ENCODE measurements at places on chromosomes 6 and 20.

DNA sequence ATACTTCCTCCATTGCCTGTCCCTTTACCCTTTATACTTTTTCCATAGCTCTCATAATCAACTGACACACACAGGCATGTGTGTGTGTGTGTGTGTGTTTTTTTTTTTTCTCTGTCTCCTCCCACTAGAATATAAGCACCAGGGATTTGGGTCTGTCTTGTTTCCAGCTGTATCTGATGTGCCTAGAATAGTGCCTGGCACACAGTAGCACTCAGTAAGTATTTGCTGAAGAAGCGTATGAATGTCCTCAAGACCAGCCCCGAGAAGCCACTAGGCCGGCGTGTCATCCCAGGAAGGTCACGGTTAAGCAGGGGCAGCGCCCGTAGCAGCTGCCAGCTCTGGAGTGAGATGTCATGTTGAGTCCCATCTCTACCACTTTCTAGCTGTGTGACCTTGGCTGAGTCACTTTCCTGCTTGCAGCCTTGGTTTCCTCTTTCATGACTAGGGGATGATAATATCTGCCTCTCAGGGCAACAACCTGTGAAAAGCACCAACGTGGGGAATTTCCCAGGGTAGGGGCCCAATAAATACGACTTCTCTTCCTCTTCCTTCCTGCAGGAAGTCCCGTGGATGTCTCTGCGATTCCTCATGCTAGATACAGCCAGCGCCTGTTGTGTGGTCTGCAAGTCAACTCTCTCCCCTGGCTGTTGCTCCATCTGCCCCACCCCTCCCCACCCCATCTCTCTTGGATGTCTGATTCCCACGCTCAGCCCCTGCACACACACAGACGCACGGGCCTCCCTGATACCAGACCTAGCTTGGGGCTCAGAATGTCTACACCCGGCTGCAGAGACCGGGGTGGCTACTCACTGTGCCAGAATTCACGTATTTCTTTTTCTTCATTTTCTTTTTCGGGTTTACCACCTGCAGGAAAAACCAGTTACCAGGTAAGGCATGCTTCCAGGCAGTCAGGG is 58.1 kb downstream of the RAB44 start:
- DNase-seq, result no peak

DNA sequence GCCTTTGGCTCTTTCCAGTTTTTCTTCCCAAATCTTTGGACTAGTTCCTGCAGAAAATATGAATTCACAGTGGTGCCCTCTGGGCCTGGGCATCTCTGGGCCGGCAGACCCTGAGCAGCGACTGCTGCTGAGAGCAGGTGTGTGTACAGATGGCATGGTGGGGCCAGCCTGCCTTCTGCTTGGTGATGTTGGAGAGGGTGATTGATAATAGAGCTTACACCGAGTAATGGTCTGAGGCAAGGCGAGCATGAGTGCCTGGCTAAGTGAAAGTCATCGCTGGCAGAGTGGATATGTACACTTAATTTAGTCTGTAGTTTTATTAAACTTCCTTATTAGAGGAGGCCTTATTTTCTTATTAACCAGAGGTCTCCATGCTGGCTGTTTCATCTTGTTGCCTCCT is 156.9 kb downstream of the CDKAL1 start:
- DNase-seq, result no peak

GRCh38 chr6:41818271-41819054 is 31.0 kb downstream of the TOMM6 start:
- no peak for DNase-seq

DNA sequence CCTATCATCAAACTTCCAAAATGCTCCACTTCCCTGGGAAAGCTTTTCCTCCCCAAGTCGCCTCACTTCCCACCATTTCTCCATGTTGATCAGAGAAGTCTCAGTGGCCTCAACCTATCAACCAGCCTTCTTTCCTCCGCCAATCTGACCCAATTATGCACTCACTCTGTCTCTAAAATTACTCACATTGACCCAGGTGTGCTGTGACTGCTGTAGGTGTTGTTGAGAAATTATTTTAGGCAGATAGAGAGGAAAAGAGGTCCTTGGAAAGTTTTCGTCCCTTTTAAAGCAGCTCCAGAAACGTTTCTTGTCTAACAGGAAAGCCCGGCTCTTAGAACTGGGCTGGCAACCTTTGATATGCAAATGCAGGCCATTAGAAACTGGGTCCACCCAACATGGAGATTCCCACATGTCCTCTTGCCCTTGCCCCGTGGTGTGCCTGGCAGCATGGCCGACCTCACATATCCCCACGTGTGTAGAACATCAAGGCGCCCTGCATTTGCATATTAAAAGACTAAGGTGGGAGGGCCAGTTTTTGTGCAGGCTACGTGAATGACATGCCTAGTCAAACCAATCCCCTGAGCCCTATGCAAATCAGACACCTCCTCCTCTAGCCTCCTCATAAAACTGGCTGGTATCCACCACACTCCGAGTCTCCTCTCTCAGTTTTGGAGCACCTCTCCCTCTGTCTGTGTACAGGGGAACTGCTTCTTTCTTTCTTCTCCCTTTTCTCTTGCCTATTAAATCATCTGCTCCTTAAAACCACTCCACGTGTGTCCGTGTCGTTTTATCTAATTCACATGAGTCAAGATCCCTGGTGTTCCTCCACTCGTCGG is 12.9 kb downstream of the IPCEF1 start:
- no peak for DNase-seq

DNA sequence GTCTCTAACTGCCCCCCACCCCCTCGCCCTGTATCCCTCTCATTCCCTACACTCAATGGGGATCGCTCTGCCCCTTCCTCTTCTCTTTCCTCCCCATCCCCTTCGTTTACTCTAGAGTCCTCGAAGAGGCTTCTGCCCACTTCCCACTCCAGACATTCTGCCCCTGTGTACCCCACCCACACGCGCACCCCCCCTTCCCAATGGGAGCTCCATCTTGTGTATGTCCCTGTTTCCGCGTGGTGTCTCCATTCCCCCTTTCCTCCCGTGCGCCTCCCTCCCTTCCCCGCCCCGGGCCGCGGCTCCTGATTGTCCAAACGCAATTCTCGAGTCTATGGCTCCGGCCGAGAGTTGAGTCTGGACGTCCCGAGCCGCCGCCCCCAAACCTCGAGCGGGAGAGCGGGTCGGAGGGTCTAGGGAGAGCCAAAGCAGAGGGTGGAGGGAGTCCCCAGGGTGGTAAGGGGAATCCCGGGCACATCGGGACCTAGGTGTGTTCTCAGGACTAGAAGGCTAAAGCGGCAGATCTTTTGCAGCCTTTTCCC is 679 bp upstream of the RING1 start:
- DNase-seq, result no peak

DNA sequence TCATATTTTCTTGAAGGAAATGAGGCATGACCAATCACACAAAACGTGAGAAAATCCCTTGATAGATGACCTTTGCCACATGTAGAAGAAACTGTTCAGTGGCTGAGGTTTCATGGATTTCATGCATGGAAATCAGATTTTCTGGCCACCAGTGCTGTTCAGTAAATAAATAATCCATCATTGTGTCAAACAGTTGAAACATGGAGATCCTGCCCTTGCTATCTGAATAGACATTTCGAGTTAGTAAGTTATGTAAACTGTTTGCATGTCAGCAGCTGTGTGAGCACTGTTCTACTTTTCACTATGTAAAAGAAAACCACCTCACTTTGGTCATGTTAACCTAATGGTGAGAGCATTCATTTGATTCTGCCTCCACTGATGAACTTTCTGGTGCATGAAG is 793.9 kb upstream of the EPHA7 start:
- no peak for DNase-seq

GRCh38 chr20:1657556-1658334 is at the start of gene SIRPG:
SIRPG (minus strand) TSS chr20:1657779; CDS start chr20:1657714, 65 bp downstream.
- no peak for DNase-seq

DNA sequence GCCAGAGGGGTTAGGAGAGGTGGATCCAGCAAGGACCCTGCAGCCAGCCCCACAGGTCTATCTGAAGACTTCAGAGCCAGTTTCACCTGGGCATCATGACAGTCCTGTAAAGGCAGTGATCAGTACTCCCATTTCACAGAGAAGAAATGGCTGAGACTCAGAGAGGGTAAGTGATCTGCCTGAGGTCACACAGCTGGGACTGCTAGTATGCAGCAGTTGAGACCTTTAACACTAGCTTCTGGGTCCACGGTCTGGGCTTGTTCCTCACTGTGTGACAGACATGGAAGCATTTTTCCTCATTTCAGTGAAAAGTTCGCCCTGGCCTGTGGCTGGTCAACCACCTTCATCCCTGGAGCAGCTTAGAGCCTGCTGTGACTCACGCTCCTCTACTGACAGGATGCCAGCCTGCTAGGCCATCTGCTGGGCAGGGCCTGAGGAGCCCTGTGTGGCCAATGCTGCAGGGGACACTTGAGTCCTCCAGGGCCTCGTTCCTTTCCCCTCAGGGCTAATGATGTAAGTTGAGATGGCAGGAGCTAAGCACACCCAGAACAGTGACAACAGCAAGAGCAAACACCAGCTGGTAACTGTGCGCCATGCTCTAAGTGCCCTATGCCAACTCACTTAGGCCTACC is 192.0 kb downstream of the LRFN2 start:
- DNase-seq, result no peak

DNA sequence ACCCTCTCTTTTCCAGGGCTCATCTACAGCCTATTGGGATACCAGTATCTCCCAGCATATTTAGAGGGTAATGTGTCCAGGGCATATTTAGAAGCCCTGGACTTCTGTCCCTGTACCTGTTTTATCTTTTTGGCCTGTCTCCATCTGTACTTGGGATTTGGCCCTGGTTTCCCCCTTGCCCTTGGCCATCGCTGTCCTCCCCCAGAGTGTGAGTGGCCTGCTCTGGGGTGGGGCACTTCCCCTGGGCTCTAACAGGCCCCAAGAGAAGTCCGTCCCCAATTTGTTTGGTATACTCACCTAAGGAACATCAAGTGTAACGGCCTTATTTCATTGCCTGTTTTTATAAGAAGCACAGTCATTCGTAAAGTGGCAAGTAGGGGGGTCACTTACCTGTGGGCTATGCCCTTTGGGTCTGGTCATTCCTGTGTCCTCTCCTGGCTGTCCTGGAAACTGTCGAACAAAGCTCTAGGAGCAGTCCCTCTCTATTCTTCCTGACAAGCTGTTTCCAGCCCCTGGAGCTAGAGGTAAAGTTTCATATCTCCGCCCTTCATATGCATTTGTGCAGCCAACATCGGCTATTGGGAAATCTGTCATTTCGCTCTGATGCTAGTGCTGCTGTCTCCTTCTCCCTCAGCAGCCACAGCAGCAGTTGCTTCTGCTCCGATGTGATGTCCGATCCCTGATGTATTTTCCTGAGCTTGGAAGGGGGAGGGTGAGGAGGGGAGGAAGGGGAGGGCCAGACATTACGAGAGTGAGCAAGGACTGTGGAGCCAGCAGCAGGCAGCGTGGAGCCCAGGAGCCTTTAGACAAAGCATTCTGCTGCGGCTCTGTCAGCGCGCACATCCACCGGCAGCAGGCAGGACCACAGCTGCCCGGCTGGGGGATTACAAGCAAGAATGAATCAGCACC is 83.4 kb downstream of the TCP11 start:
- DNase-seq, result no peak

- no peak for DNase-seq
Observed at GRCh38 chr6:140245296-140246040, 871.0 kb upstream of the CITED2 start.

GRCh38 chr20:57482148-57482547 is 42.8 kb downstream of the CTCFL start:
- DNase-seq, result no peak

GRCh38 chr6:32112431-32112980 is 3.4 kb upstream of the TNXB start:
- no peak for DNase-seq

DNA sequence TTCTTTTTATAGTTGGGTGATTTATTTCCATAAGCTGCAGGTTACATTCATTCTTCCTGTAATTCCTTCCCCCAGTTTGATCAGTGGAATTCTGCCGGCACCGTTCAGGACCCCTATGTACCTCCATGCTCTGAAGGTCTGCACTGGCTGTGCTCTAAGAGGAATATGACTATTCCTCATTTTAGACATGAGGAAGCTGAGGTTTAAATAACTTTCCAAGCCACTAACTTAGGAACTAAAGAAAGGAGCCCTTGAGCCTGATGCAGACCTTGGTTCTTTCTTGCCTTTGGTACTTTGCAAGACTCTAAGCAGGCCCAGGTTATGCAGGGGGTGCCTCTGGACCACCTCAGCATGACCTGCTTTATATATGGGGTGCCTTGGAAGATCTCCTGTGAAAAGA is 318.5 kb downstream of the QKI start:
- DNase-seq, result no peak

DNA sequence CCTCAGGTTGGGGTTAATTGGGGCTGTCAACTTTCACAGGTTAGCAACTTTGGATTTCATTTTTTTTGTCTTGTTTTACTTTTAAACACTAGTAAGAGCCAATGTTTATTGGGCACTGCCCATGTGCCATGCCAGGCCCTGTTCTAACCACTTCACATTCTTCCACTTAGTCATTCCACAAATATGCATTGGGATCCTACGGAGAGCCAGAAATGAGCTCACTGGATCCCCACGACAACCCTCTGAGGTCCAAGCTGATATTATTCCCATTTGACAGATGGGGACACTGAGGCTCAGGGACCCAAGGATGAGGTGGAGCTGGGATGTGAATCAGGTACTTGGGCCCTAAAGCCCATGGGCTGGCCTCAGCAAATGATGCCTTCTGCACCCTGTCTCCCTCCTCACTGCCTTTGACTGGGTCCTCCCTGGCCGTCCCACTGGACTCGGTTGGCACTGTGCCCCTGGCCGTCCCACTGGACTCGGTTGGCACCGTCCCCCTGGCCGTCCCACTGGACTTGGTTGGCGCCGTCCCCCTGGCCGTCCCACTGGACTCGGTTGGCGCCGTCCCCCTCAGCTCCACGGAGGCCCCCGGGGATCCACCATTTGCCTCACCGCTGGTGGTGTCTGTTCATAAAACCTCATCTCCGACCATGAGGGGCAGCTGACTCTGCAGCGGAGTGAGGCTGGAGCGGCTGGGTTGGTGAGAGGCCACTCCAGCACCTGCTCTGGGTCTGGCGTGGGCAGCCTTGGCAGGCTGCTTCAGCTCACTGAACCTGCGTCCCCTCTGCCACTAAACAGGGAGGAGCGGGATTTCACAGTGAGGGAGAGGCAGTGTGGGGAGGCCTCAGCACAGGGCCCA is 4.8 kb upstream of the PMEPA1 start:
- no peak for DNase-seq

DNA sequence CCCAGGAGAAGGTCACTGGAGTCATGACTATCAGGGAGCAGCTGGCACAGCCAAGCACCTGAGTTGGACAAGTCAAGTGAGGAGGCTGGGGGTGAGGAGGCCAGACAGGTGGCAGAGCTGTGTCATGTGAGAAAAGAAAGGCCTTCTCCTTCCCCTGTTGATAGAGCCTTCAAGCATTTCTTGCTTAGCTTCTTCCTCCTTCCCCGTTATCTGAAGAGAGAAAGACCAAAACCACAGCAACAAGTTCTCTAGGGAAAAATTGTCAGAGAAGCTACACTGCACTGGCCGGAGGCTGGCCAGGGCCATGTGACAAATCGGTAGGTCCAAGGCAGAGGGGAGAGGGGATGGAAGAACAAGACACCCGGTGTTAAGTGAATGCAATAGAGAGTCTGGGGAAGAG is 202.1 kb upstream of the PRDM1 start:
- DNase-seq, result no peak

- DNase-seq, result no peak
Observed at GRCh38 chr20:24968278-24968800, 19.3 kb downstream of the CST7 start.

- no peak for DNase-seq
Observed at GRCh38 chr20:45998761-45999160, 9.9 kb upstream of the MMP9 start.
